Type B pancreatic cell (in vitro differentiated cells): ENCODE measurements at places on chromosomes 5 and 9.

DNA sequence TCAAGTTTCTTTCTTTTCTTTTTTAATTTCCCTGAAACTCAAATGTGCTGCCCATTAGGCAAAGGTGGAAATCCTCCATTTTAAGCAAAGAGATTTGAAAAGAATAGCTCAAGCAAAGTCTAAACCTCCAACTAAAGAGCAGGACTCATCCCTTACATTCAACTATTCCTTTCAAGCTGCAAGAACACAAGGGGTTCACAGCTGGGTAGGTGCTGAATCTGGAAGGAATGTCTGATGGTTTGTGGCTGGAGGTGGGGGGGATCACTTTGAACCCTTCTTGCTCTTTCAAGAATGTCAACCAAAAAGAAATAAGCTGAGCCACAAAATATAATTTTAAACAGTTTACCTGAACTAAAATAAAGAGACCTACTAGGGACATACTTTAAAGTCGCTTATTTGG, 375.7 kb upstream of the CDH10 start:
- H3K4me3 ChIP-seq, result no peak overlapping the region
- H3K4me1 ChIP-seq, result no peaks in the 10 kb centered on the region
- no peaks in the 10 kb centered on the region for H3K36me3 ChIP-seq
- H3K27ac ChIP-seq, result no peak overlapping the region

GRCh38 chr9:69946800-69947437, 96.7 kb upstream of the MAMDC2 start:
- H3K27me3 ChIP-seq, result no peaks in the 10 kb centered on the region
- H3K4me1 ChIP-seq, result peaks cover 10% of the 10 kb centered on the region
- no peak for DNase-seq
- no peak overlapping the region for H3K4me3 ChIP-seq
- no peaks in the 10 kb centered on the region for H3K36me3 ChIP-seq

DNA sequence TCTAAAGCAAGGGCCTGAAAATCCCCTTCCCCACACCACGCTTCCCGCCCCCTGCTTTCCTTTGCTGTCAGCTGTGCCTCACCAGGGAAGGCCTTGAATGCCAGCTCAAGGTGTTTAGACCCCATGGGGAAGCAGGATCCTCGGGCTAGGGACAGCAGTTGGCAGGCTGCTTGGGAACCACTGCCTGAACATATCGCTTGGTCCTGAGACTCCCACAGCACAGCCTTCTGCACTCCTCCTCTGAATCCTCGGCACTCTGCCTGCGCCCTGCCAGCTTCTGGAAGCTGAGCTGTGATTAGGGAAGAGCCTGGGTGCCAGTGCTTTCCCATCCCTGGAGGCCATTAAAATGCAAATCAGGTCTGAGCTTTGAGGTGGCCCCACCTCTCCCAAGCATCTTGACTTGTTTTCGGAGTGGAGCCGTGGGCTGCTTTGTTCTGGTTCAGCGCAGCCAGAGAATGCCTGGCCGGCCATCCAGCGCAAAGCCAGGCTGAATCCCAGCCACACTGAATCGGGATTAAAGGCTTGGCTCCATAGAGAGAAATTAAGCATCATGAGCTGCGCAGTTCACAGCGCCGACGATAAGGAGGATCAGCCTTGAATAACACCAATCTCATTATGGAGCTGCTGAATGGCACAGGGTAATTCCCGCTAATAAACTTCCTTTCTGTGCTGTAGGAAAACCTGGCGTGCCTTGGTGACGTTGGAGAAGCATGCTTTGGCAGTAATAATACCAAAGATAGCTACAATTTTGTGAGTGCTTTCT, 40.0 kb downstream of the AMBP start:
- no peak overlapping the region for H3K4me3 ChIP-seq
- H3K36me3 ChIP-seq, result peaks cover 23% of the 10 kb centered on the region
- H3K27me3 ChIP-seq, result no peaks in the 10 kb centered on the region
- DNase-seq, result peak; percentile 54

DNA sequence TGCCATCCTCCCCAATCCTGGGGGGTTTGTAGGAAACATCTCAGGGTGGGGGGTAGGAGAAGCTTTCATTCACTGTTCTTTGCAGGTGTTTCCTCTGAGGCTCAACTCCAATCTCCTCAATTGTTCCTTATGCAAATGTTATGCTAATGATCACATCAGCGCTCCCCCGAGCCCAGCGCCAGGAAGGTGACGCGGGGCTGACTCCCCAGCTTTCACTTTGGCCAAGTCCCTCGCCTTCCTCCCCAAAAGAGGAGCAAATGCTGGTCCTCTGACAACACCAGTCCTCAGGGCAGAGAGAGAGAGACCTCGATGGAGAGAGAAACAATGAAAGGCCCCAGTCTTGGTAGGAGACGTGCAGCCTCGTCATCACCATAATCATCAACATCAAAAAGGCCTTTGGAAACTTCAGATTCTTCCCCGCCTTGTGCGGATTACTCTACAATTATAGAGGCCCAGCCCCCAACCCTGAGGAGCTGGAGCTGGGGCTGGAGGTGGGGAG, 39.1 kb downstream of the PCDH1 start:
- H3K4me1 ChIP-seq, result peaks cover 15% of the 10 kb centered on the region
- DNase-seq, result no peak
- peaks cover 9% of the 10 kb centered on the region for H3K27me3 ChIP-seq
- H3K36me3 ChIP-seq, result no peaks in the 10 kb centered on the region

DNA sequence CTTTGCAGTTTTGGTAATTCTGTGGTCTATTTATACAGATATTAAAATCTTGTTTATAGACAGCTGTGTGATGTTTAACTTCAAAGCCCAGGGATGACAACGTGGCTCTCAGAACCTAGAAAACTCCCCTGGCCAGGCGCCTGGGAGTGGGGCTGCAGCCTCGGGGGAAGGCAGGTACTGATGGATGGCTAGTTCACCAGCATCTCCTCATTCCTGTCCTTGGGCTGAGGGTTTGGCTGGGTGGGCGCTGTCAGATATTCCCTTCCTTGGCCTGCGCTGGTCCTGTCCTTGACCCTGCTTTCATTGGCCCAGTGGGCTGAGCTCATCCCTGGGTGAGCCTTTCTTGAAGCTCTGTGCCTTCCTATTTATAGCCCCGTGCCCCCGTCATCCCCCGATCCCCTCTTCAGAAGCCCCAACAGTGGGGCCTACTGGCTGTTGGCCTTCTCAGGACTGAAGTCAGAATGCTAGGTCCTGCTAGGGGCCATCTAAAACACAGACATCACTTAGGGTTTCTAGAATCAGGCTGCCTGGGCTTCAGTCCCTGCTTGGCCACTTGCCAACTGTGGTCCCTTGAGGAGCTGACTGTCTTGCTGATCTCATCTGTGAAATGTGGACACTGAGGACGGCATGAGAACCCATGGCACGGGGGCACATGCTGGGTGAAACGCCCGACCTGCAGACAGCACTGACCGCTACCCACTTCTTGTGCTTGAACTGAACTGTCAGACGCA, 20.9 kb downstream of the SH3GLB2 start:
- H3K4me3 ChIP-seq, result peak overlapping the region; percentile 22
- DNase-seq, result no peak
- H3K4me1 ChIP-seq, result no peaks in the 10 kb centered on the region
- H3K36me3 ChIP-seq, result no peaks in the 10 kb centered on the region
- no peaks in the 10 kb centered on the region for H3K27me3 ChIP-seq

GRCh38 chr9:125586172-125586511, 120.9 kb downstream of the MAPKAP1 start:
- no peak for DNase-seq
- peaks cover 12% of the 10 kb centered on the region for H3K4me1 ChIP-seq
- H3K36me3 ChIP-seq, result peaks cover 11% of the 10 kb centered on the region
- H3K27ac ChIP-seq, result no peak overlapping the region
- H3K4me3 ChIP-seq, result no peak overlapping the region

- no peak overlapping the region for H3K4me3 ChIP-seq
- peaks cover 8% of the 10 kb centered on the region for H3K27me3 ChIP-seq
- DNase-seq, result no peak
- no peaks in the 10 kb centered on the region for H3K4me1 ChIP-seq
These were observed 41.8 kb upstream of the FAT2 start for GRCh38 chr5:151632941-151633340.

DNA sequence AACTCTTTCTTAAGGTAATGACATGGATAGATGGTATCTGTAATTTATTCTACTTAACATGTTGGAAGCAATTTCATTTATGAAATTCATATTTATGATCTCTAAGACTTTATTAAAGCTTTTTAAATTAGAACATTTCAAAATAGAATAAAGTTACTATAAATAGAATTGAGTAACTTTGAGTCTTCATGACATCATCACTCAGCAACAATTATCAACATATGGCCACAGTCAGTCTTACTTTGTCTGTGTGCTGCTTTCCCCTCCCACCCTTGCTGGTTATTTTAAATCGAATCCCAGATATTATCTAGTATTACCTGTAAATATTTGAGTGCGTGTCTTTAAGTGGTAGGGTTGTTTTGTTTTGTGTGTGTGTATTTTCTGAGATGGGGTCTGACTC, 65.2 kb downstream of the IPO11 start:
- H3K4me1 ChIP-seq, result no peaks in the 10 kb centered on the region
- H3K4me3 ChIP-seq, result no peak overlapping the region
- H3K27me3 ChIP-seq, result no peaks in the 10 kb centered on the region
- H3K27ac ChIP-seq, result no peak overlapping the region
- no peak for DNase-seq
